Activated CD4-positive, alpha-beta T cell treated with anti-CD3 and anti-CD28 coated beads, Interleukin-2, amount 10 ng/mL, durations not matched to agents 24 days and 14 days (primary cell): ENCODE measurements at places on chromosomes 6 and 20. TPM values are rescaled to one million over a fixed set of nuclear protein-coding genes. Genes with fewer than 3 reads are reported as not detected.

The JPH2 gene
- total RNA-seq = 0.05 TPM in 1 of 2 replicates, not detected in the other

The SLC12A5 gene
- not detected in 2 replicates for total RNA-seq

The DOK5 gene
- 37.1 and 38.4 TPM in 2 replicates for total RNA-seq

The SIRPD gene
- not detected in 2 replicates for total RNA-seq

The PRPH2 gene
- not detected in 2 replicates for total RNA-seq

The ZNF217 gene
- total RNA-seq = 58.0 and 60.9 TPM in 2 replicates

The GRIK2 gene
- total RNA-seq = not detected in 2 replicates

The DUSP15 gene
- total RNA-seq = not detected in 2 replicates

The KCNQ5 gene
- 11.5 and 13.7 TPM in 2 replicates for total RNA-seq

The TMEM239 gene
- total RNA-seq = not detected in 2 replicates

The TAAR1 gene
- not detected in 2 replicates for total RNA-seq
